Heart right ventricle (tissue), 16 donors: ENCODE measurements at places on chromosomes 2 and 18. TPM values are rescaled to one million over a fixed set of nuclear protein-coding genes. Genes with fewer than 3 reads are reported as not detected.

GRCh38 chr2:52369178-52369577 is 1337.2 kb upstream of the NRXN1 start:
- no peak for DNase-seq

- DNase-seq = no peak
Measured at GRCh38 chr2:620004-620403, 57.2 kb downstream of the TMEM18 start.

- DNase-seq = no peak
Measured at GRCh38 chr2:222305516-222306392, 7.0 kb upstream of the PAX3 start.

- no peak for DNase-seq
Measured at GRCh38 chr2:68709421-68709911, 25.1 kb upstream of the ARHGAP25 start.

GRCh38 chr18:21196426-21196825 is 45.6 kb upstream of the GREB1L start:
- DNase-seq = no peak

- DNase-seq = no peak
Measured at GRCh38 chr2:141027221-141027620, 1103.6 kb downstream of the LRP1B start.

TEX44 gene
- not detected for total RNA-seq

DNA sequence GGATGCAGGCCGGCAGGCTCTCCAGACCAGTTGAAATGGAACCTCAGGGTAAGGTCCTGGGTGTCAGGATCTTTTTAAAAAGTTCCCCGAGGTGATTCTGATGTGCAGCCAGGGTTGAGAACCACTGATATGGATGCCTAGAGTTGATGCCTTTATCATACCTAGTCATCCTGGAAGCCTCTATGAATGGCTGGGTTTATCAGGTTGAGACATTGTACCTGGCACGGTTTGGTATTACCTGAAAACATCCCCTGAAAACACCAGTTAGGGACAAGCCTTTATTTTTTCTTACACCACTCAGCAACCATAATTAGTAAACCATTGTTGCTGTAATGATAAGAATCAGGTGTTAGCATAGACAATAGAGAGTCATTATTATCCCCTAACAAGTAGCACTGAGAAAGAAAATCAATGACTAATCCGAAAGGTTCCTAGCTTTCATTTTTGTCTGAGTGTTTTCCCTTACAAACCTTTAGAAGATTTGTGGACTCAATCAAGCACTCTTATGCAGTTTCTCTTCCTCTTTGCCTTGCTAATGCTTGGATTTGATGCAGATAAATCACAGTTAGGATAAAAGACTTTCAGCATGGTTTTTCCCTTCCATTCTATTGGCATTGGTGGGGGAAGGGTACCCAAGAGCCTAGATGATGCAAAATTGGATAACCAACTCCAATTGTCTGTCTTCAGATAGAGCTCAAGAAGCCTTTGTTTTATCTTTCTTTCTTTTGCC is 116.5 kb upstream of the LYPD6 start:
- no peak for DNase-seq

DNA sequence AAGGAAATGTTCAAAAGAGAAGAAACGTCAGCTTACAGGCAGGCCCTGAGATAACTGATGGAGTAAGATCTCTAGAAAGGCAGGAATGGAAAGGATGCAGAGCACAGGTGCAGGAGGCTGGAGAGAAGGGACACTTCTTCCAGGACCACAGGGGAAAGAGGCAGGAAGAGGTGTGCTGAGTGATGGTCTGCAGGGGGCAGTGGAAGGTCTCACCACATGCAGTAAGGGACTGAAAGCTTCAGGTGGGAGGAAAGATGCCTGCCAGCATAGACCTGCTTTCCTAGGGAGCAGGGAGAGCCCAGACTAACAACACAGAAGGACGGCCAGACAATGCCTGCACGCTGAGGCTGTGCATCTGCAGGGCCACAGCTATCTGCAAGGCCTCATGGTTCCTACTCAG is 156.8 kb downstream of the L3MBTL4 start:
- no peak for DNase-seq

DNA sequence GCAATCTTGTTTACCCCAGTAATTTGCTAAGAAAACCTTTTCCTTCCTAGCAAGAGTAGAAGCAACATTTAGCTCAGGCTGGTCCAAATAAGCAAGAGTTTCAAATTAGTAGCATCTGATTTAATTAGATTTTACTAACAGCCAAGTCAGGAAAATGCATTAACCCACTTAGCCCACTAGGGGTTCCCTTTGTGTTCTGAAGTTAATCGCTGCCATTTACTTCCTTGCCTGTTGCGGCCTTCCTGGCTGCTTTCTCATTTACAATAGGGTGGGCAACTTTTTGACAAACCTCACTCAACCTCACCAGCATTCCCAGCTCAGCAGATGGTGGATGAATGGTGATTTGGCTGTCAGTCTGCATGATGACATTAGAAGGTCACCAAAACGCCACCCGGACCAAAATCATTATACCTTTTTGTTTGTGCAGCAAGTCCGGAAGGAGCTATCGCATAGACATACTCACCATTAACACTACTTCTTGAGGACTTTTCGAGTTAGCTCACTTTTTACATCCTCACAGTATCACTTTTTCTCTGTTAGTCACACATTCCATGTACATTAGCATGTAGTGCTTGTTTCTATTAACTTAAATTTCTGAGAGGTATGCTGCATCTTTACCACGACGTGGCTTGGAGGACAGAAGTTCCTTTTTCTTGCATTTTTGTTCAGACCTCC is 101.5 kb upstream of the SETBP1 start:
- DNase-seq = no peak

- DNase-seq = peak; percentile 33
Measured at GRCh38 chr18:54223568-54224241, 764 bp downstream of the MBD2 start.

SPTBN1 gene
- total RNA-seq = 366 TPM

- DNase-seq = no peak
Measured at GRCh38 chr2:188576651-188577050, 285.0 kb downstream of the GULP1 start.

DNA sequence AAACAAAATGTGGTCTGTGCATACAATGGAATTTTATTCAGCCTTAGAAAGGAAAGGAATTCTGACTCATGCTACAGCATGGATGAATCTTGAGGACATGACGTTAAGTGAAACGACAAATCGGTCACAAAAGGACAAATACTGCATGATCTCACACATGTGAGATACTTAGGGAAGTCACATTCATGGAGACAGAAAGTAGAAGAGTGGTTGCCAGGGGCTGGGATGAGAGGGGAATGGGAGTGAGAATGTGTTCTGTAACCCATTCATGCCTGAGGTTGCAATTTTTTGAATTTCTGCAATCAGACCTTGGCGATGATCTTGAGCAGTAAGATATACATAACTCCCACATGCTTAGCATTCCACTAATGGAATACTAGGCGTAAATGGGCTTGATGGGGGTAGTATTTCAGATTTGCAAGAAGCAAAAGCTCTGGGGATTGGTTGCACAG is 22.0 kb downstream of the FHL2 start:
- no peak for DNase-seq

DNA sequence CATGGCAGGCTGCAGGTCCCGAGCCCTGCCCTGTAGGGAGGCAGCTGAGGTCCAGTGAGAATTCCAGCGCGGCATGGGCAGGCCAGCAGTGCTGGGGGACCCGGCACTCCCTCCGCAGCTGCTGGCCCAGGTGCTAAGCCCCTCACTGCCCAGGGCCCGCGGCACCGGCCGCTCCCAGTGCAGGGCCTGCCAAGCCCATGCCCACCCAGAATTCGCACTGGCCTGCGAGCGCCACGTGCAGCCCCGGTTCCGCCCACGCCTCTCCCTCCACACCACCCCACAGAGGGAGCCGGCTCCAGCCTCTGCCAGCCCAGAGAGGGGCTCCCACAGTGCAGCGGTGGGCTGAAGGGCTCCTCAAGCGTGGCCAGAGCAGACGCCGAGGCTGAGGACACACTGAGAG is 158.5 kb upstream of the ACVR2A start:
- DNase-seq = no peak

DNA sequence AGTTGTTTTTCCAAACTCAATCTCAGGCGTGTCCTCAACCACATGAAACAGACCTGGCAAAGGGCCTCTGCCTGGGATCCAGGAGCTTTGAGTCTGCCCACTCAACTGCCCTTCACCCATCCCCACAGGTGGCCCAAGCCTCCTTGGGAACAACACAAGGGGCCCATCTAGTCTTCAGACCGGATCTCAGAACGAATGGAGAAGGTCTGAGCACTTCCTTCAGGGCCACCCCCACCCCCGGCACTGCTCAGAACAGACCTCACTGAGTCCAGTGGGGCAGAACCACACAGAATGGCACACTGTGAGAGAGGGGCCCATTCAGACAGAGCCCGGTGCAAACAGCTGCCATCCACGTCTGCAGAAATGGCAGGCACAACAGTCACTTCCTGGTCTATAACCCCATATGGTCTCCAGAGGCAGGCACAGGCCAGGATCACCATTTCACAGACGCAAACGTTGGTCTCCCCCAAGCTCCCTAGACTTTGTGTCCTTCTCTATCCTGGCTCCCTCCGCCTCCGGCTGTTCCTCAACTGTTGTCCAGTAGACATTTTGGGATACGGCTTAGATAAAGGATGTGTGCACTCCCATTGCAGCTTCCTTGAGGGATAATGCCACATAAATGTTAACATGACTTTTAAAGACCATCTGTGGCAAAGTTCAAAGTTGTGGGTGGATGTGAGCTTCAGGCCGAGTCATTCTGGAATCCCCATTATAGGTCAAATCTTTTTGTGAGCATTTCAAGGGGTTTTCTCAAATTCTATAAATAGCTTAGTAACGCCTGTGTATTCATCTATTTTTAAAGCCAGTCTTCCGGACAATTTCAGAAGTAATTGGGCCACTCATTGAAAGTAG is 149.7 kb downstream of the SMAD7 start:
- DNase-seq = no peak

DNA sequence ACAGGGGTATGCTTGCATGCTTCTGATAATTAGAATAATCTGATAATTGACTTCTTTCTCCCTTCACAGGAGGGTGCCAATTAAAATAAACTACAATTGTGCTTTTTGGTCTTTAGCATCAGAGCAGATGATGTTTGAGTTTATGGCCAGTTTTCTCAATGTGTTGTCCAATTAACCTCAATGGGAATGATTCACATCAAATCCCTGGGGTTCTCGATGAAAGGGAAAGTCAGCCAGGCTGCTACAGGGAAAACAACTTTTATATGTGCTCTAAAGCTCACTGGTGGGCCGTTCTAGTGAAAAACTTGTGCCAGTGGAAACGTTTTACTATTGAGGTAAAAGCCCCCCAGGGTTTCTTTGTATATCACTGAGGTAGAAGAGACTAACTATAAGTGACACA is 887.3 kb upstream of the CRIM1 start:
- no peak for DNase-seq

FOXI3 gene
- not detected for total RNA-seq

REEP1 gene
- 27.1 TPM for total RNA-seq

- DNase-seq = no peak
Measured at GRCh38 chr2:141020346-141020745, 1110.5 kb downstream of the LRP1B start.

- no peak for DNase-seq
Measured at GRCh38 chr2:25072606-25073005, 30.7 kb downstream of the EFR3B start.

DNA sequence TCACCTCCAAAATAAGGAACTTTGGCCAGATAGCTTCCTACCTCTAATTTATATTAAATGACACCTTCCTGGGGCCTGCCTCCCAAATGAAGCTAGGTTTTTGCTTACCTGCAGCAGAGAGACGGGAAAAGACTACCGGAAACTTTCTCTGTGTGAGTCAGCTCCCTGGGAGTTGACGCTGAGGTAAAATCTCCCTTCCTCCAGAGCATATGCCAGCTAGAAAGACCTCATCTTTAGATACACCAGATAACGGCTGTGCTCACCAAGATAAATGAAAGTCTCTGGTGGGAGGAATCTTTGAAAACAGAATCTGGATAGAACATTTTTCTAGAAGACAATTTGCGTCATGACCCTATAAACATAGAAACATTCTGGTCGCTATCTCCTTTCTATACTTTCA is 99.7 kb upstream of the RFX8 start:
- no peak for DNase-seq

DNA sequence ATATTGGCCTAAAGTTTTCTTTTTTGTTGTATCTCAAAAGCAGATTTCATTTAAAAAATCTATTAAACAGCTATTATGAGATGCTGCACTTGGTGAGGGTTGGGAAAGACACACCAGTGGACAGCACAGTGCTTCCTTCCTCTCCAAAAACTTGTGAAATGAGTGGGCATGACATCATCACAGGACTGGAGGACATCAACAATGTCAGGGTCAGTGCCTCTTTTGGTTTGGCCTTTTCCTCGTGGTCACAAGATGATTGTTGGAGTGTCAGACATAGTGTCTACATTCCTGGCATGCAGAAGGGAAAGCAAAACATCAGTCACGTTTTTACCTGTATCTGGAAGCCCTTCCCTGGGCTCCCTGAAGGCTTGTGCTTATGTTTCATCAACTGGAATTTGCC is 49.6 kb downstream of the IL1R2 start:
- DNase-seq = no peak

ADD2 gene
- total RNA-seq = 5.7 TPM

SERPINB4 gene
- not detected for total RNA-seq

- DNase-seq = no peak
Measured at GRCh38 chr2:58350484-58350883, 109.4 kb upstream of the FANCL start.

ARL6IP6 gene
- total RNA-seq = 6.1 TPM

GRCh38 chr2:69993048-69993565 is 31.7 kb upstream of the ASPRV1 start:
- DNase-seq = no peak

DNA sequence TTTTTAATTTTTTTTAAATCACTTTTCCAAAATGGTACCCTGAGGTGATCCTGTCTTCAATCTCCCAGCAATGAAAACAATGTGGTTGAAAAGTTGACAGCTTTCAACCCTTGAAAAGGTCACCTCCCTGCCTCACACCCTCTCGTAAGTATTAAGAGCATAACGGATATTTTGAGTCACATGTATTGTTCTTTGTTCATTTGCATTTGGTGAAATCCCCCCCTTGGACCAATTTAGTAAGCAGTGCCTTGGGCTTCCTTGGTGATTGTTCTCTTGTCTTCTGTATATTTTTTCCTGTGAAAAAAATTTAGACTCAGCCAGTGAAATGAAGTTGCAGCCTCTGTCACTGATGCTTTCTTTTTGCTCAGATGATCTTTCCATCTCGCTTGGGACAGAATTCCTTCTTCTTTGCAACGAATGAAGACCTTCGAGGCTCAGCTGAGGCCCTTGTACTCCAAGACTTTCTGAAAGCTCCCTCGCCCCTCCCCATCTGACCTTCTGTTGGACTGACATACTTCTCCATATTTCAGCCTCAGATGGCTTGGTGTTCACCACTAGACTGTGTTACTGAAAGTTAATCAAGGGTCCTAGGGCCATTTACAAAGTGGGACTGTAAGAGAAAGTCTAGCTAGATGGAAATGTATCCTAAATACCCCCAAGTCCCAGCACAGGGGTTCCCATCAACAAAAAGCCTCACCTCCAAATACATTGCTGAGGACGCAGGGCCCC is 158.4 kb downstream of the BCL2 start:
- DNase-seq = no peak

HTRA2 gene
- 23.5 TPM for total RNA-seq

- no peak for DNase-seq
Measured at GRCh38 chr2:57453945-57454344, 592.7 kb upstream of the VRK2 start.
